ENCODE measurements at places on chromosomes 7 and 10. TPM values are rescaled to one million over a fixed set of nuclear protein-coding genes. Genes with fewer than 3 reads are reported as not detected.

- H3K4me1 ChIP-seq: peaks cover 10% of the 10 kb centered on the region
- no peaks in the 10 kb centered on the region for H3K27me3 ChIP-seq
- H3K27ac ChIP-seq: no peak overlapping the region
- no peak for DNase-seq
- H3K36me3 ChIP-seq: peaks cover 22% of the 10 kb centered on the region
- no peak overlapping the region for H3K4me3 ChIP-seq
Measured at GRCh38 chr10:13632440-13632839, 45.7 kb downstream of the PRPF18 start.

- H3K36me3 ChIP-seq: no peaks in the 10 kb centered on the region
- peak overlapping the region; percentile 99 for H3K4me3 ChIP-seq
- H3K4me1 ChIP-seq: peaks cover 30% of the 10 kb centered on the region
- H3K27ac ChIP-seq: peak overlapping the region; percentile 84
- H3K27me3 ChIP-seq: no peaks in the 10 kb centered on the region
Measured at GRCh38 chr10:124742413-124743190, 1.6 kb downstream of the FAM53B start.

DNA sequence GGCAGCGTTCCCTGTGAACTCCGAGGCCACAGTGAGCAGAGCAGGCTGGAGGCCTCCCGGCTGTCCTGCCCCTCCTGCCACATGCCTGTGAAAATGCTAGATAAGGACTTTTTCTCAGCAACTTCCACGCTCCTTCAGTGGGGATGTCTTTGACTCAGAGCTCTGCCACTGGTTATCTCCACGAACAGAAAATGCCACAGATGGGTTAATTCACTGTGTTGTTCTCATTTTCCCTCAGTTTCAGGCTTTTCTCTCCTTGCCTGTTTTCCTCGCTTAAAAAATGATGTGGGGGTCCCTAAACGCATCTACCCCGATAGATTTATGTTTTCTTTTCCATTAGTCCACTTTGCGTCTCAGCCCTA lies 51.3 kb downstream of the IKZF1 start:
- peaks cover 16% of the 10 kb centered on the region for H3K27me3 ChIP-seq
- no peaks in the 10 kb centered on the region for H3K36me3 ChIP-seq
- no peak overlapping the region for H3K27ac ChIP-seq
- DNase-seq: no peak

GRCh38 chr10:112278871-112279270 lies 4.3 kb upstream of the TECTB start:
- H3K4me3 ChIP-seq: no peak overlapping the region
- no peak overlapping the region for H3K27ac ChIP-seq
- peaks cover 2% of the 10 kb centered on the region for H3K27me3 ChIP-seq
- H3K4me1 ChIP-seq: no peaks in the 10 kb centered on the region

ATOH7 gene
- total RNA-seq: not detected

PLEKHS1 gene
- total RNA-seq: 0.11 TPM

DNA sequence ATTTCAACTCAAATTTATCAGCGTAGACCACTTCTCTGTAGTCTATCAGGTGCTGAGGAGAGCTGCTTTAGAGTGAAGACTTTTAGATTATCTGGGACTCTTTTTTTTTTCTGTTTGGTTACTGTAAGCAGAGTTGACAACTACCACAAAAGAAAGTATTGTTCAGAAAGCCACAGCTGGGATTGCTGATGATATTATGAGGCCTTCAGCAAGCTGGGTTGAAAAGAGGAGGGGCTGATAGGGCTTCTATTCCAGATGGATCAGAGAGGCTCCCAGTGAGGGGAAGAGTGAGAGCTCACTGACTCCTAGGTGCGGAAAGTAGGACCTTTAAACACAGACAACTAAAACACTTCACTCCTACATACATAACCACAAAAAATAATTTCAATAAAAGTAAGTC lies 188.5 kb upstream of the FERD3L start:
- no peaks in the 10 kb centered on the region for H3K36me3 ChIP-seq
- H3K27me3 ChIP-seq: no peaks in the 10 kb centered on the region
- H3K4me3 ChIP-seq: no peak overlapping the region

DNA sequence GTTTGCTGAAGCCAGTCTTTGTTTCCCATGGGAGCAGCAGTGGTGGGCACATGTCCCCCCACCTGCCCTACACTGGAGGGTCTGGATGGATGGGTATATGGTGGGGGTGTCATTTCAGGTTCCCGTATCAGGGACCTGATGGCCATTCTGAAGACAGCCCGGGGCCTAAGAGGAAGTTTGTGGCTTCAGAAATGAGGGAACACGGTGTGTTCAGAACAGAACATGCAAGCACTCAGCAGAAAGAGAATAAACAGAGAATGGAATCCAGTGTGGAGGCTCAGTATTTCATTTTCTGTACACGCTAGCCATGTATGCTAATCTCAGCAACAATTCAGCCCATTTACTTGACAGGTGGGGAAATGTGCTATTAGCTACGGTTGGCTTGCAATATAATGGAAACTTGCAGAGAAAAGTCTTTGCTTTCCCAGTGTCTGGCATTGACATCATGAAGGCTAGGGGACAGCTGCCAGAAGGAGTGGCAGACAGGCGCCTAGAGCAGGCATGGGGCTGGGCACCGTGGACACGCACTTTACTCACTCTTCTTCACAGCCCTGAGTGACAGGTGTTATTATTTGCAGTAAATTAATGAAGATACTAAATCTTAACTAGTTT lies 98.6 kb downstream of the ELMO1 start:
- no peak for DNase-seq
- H3K27me3 ChIP-seq: no peaks in the 10 kb centered on the region
- no peaks in the 10 kb centered on the region for H3K36me3 ChIP-seq
- no peak overlapping the region for H3K4me3 ChIP-seq
- no peak overlapping the region for H3K27ac ChIP-seq

GRCh38 chr7:153473185-153473584 lies 579.0 kb upstream of the DPP6 start:
- no peak for DNase-seq
- no peak overlapping the region for H3K27ac ChIP-seq
- no peaks in the 10 kb centered on the region for H3K27me3 ChIP-seq
- no peaks in the 10 kb centered on the region for H3K4me1 ChIP-seq
- H3K4me3 ChIP-seq: no peak overlapping the region
